Left cardiac atrium (tissue), 4 donors: ENCODE measurements at places on chromosomes 5 and 9. TPM values are rescaled to one million over a fixed set of nuclear protein-coding genes. Genes with fewer than 3 reads are reported as not detected.

DNA sequence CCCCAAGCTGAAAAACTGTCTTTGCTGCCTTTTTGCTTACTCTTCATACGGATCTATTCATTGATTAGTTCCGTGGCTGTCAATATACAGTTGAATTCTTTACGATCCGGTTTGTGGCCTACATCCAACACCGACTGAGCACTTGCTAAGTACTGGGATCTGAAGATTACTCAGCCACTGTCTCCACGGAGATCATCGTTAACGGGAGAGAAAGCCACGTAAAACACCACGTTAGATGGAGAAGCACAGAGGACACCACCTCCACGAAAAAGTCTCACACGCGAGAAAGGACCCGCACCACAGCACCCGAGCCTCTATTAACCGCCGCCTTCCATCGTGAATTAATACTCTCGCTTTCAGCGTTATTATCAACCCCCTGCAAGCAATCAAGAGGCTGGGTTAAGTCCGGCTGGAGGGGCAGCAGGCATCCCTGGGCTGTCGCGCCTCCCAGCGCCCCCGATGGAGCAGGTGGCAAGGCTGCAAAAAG, 650 bp downstream of the ELP1 start:
- no peak for DNase-seq

Gene CEL
- 2.5 TPM for total RNA-seq

Gene DPYSL3
- total RNA-seq, result 55.7 TPM

- DNase-seq, result no peak
Measured at GRCh38 chr5:89216606-89217005, 333.6 kb upstream of the MEF2C start.

DNA sequence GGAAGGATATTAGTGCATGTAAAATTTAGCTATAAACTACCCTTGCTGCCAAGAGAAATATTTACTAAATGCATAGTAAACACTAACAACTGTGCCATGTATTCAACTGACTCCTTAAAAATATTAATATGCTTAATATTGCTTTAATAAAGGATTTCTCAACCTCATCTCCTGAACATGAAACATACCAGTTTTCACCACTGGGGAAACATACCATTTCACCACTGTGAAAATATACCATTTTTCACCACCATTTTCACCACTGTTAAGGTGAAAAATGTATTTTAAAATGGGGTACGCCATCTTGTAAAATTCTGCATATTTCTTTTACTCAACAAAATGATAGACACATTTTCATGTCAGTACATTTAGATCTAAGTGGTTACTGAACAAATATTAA, 4.5 kb downstream of the RAB14 start:
- DNase-seq, result no peak

- no peak for DNase-seq
Measured at GRCh38 chr9:93259490-93260262, 75.7 kb downstream of the WNK2 start.

Gene SLC6A19
- not detected for total RNA-seq

GRCh38 chr5:158496624-158497023, 603.1 kb downstream of the EBF1 start:
- no peak for DNase-seq

- DNase-seq, result no peak
Measured at GRCh38 chr5:53473633-53474032, 6.8 kb upstream of the FST start.

DNA sequence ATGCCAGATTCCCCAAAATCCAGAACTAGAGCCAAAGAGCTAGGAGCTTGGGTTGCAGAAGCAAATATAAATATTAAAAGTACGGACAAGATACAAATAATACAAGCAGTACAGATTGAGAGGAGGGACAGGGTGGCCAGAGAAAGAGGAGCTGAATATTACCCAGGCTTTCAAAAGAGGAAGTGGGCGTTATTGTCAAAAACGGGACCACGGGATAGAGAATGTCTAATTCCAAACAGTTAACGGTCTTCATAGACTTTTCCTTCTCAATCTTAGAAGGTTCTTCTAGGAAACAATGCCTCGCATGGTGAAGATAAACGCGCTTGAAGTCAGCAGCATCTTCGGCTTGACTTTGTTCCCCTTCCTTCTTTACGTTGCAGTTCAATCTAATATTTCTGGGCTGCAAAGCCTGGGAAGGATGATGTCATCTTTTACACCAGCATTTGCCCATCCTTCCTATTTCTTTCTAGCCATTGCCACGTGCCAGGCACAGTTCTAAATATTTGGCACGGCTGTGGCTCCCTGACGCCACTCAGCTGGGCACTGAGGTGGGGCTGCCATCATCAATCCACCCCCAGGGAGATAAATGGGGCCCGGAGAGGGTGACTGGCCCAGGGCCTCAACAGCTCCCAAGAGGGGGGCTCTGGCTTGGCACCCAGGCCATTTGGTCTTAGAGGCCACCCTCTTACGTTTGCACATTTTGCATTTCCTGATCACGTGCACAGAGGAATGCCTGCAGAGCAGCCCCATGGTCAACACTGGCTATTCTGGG, 16.3 kb upstream of the OLFM1 start:
- no peak for DNase-seq

DNA sequence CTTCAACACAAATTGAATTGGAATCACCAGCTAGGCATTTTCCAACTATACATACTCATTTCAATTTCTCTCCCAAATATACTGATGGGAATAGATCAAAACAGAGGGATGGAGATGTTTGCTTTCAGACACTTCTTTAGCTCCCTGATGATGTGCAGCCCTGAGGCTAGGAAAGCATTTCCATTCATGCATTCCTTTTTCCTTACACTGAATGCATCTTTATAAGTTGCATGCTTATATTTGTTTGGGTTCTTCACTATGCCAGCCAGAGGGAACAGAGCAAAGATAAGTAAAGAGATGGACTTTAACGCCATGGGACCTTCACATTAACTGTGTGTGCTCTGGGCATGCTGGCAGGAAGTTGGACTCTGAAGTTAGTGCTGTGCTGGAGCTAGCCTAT, 696.5 kb upstream of the CDH9 start:
- DNase-seq, result no peak
